Stimulated activated CD4-positive, alpha-beta T cell treated with anti-CD3 and anti-CD28 coated beads, Interleukin-15, amount 100 ng/mL, for 1 hour (primary cell): ENCODE measurements at places on chromosomes 4 and X.
A peak's percentile ranks its signal among the peaks of the same experiment; 100 is the strongest.

- DNase-seq, result no peak
These were observed 25.3 kb downstream of the ARSF start for GRCh38 chrX:3066555-3066954.

DNA sequence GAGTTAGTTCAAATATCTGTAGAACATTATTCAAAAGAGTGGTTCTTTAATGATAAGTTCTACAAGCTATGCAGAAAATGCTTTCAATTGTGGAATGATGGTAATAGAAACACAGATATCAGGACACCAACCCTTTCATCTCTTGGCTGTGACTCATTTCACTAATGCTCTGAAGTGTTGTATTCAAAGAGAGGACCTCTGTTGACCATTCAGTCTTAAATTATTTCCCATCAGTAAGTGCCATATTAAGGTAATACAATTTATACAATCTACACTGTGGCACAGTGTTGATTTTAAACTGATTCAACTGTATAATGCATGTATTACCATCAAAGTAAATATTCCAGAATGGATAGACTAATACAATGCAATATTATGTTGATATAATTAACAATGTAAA, 289.0 kb upstream of the ADGRL3 start:
- no peak for DNase-seq

GRCh38 chrX:96907516-96908272, 24.0 kb downstream of the RPA4 start:
- DNase-seq, result no peak

- DNase-seq, result no peak
These were observed 353.4 kb downstream of the SPRY1 start for GRCh38 chr4:123750044-123750443.

- DNase-seq, result no peak
These were observed 52.8 kb upstream of the CBR4 start for GRCh38 chr4:169062897-169063244.

- no peak for DNase-seq
These were observed 34.5 kb downstream of the RPS6KA6 start for GRCh38 chrX:84153538-84153937.

DNA sequence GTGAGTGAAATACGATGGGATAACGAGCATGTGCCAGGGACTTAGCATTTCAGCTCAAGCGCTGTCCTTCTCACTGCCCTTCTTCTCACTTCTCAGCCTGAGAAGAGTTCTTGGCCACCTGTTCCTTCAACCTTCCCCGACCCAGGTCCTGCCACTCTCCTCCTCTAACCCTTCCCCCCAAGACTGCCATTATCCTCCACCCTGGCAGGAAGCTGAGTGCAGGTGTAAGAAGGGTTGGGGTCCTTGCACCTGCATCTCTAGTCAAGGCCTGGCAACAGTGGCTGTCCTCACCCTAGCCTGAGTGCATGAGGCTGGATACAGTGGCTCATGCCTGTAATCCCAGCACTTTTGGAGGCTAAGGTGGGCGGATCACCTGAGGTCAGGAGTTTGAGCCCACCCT, 19.9 kb upstream of the STIM2 start:
- no peak for DNase-seq

DNA sequence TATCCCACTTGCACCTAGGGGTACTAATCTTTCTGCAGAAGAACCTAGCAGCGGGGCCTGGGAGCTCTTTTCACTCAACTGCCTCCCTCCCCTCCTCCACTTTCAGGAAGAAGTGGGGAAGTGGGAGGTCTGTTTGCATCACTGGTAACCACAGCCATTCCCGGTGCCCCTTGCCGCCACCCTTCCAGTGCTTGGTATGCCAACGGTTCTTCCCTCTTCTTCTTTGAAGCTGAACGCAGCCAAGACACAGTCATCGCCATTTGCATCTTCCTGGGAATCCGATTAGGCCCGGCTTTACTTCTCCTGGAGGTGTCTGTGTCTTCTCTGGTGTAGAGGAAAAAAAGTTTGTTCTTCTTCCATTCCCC, 47.2 kb upstream of the RBPJ start:
- no peak for DNase-seq

DNA sequence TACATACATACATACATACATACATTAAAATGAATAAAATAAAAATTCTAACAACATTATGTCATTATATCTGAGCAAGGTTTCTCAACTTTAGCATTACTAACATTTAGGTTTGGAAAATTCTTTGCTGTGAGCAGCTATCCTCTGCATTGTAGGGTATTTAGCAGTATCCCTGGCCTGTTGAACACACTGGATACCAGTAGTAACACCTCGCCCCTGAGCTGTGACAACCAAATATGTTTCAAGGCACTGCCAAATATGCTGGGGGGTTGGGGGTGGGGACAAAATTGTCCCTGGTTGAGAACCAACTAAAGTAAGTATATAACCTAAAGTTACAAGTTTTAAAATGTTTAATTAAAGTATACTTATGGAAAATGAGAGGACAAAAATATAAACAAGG, 860.9 kb upstream of the FTHL17 start:
- DNase-seq, result no peak

DNA sequence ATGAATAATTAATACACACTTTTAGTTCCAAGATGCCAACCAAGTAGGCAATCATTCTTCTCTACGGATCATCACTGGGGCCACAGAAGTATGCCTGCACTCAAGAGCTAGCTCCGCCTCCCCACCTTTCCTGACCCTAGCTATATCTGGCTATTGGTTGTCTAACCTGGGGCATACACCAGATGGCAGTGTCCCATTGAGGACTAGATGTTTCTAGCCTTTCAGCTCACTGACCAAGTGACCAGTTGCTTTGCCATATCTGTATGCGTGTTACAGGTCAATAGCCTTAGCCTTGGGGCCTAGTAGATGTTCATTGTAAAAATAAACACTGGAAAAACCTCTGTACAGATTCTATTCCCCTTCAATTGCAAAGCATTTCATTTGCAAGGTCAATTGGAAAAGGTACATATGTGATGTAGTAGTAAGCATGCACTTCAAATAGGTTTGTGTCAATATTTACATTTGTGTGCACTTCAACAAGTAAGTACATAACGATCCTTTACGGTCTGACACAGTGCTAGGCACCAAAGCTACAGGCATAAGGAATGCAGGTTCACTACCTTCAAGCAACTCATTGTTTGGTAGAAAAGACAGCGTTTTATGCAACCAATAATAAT, 521.7 kb downstream of the PPARGC1A start:
- no peak for DNase-seq

DNA sequence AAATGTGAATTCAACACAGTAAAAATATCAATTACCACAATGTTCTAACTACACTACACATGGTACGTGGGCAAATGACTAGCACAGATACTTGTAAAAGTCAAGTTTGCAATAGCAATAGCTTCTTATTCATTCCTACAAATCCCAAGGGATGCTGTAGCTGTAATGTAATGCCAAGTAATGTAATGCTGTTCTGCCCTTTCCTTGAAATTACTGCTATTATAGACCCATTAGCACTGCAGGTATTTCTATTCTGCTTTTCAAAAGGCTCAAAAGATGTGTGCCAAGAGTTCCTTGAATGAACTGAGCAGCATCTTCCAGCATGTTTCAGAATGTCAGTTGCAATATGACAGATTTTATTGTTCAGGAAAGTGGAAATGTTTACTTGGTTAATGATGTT, 129.9 kb upstream of the BANK1 start:
- no peak for DNase-seq

GRCh38 chrX:72079607-72080006, 52.1 kb downstream of the RTL5 start:
- DNase-seq, result no peak

- no peak for DNase-seq
These were observed 3.2 kb downstream of the KDR start for GRCh38 chr4:55122235-55122634.

DNA sequence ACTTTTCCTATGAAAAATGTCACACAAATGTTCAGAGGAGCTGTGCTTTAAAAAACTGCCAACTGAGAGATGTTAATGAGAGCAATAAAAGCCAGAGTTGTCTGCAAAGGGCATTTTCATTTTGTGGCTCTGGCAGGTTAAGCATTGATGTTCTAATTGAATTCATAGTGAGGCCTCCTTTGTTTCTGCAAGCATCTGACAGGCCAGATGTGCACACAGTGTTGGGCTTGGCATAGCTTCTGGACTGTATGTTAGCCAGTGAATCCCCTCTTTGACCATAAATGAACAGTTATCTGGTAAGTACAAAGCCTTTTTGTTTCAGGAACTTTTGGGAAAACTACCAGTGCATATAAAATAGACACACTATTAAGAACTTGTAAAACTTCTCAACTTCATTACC, 81.9 kb downstream of the JADE3 start:
- DNase-seq, result no peak

- DNase-seq, result no peak
These were observed 140.6 kb downstream of the SPANXA1 start for GRCh38 chrX:141443922-141444321.

DNA sequence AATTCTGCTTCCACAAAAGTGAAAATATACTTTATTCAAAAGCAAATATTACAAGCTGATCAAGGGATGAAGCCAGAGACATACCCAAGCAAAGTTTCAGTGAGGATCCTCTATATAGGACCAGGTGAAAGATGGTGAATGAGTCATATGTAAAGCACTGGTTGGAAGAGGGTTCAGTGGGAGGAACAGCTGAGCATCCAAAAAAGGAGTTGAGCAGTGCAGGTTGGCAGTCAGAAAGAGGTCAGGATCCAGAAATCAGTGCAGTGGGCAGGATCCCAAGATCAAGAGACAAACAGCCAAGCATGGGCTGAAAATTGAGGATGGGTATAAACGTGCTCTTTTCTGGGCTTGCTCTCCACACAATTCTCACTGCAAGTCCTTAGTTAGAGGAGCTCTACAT, 30.3 kb downstream of the OTC start:
- DNase-seq, result no peak

DNA sequence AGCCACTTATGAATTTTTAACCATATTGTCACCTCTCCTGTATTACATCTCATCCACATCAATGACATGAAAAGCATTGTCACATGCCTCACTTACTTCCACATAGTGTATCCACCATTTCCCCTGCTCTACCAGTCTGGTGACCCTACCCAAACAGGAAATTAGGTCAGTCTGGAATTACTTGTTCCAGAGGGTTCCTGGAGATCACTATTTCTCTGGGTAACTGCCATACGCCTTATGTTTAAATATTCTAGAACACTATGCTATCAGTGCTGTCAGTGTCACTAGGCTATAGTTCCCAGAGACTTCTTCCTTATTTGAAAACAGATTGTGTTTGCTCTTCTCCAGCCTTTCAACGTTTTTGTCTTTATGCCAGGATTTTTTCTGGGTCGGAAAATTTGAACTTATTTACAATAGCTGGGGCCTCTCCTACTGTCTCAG, 15.0 kb downstream of the SRPX2 start:
- DNase-seq, result no peak

DNA sequence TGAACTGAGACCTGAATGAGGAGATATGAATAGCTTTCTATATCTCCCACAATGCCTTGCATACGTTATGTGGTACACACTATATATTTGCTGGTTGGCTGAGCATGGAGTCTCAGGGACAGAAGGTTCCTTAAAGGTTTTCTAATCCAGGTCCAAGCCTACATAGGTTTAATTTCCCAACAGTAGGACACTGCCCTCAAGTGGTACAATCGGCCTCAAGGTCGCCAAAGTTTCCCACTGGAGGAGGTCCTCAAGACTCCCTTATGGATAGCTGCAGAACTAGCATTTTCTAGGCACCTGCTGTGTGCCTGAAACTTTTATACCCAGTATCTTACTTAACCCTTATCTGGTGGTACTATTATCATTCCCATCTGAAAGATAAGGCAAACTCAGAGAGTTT, 21.0 kb upstream of the EFNB1 start:
- DNase-seq, result no peak

GRCh38 chrX:133402830-133403625, 12.3 kb downstream of the GPC4 start:
- DNase-seq, result no peak

GRCh38 chrX:101595739-101596419, 21.9 kb downstream of the ARMCX6 start:
- no peak for DNase-seq

GRCh38 chr4:26197018-26197779, 123.6 kb upstream of the RBPJ start:
- peak; percentile 47 for DNase-seq

- DNase-seq, result no peak
These were observed 35.4 kb downstream of the CEP44 start for GRCh38 chr4:174318829-174319764.

DNA sequence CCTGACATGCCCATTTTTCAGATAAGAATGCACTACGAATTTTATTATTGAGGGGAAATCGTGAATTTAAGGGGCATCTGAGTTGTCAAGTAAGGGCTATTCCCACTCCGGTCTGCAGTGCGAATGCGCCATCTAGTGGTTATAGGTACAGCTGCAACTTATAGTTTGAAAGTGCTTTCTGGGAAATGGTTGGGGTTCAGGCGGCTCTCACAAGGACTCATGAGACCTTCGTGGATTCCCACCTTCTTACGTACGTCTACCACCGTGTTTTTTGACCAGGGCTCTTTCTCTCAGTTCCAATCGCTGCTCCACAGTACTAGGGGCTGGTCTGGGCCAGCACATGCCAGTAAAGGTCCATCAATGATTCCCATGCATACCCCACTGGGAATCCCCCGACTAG, 12.3 kb downstream of the MSL3 start:
- DNase-seq, result no peak

GRCh38 chr4:89754531-89754930, 82.4 kb downstream of the SNCA start:
- no peak for DNase-seq

DNA sequence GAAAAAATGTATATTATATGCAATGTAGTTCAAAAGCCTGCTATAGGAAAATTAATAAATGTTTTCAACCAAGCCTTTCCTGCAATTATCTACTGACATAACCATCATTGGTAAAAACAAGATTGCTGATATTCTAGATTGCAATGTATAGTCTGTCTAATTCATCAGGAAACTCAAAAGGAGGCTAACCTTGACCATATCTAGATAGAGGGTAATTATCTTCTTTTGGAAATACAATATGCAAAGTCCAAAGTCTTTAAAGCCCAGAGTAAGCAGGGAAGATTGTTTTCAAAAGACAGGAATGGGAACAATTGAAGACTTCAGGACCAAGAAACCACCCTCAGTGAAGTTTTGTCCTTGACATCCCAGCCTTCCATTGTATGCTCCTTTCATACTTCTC, 123.1 kb upstream of the GLRA2 start:
- no peak for DNase-seq

DNA sequence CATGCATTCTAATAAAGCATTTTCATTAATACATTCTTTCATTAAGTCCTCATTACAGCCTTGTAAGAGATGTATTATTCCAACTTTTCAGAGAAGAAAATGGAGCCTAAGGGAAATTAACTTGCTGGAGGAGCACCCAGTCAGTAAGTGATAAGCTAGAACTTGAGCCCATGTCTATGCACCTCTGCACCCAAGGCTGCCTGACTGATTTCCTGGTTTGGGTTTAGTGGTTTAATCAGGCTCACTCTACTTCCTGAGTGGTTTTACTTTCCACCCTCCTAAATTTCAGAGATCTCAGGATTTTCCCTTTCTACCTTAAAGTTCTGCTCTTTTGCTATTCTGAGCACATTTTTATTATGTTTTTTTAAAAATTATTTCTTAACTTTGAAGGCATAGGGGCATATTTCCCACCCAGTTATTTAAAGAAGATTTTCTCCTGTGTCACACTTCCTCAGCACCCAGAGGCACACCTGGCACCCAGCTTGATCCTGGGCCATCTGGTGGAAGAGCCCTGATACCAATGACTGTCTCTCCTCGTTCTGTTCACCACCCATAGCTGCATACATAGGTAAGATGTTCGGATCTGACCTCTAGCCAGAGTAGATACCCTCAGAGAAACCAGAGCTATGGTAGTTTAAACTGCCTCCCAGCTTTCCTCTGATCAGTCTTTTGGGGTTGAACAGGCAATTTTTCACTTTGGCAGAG, 10.4 kb downstream of the CORIN start:
- no peak for DNase-seq
